ENCODE measurements at places on chromosomes 11 and 22.
A peak's percentile ranks its signal among the peaks of the same experiment; 100 is the strongest.

GRCh38 chr11:28836285-28837081, 728.3 kb downstream of the METTL15 start:
- peak; percentile 99 for DNase-seq

- DNase-seq, result no peak
Observed at GRCh38 chr11:120814531-120815318, 209.2 kb upstream of the TBCEL start.

DNA sequence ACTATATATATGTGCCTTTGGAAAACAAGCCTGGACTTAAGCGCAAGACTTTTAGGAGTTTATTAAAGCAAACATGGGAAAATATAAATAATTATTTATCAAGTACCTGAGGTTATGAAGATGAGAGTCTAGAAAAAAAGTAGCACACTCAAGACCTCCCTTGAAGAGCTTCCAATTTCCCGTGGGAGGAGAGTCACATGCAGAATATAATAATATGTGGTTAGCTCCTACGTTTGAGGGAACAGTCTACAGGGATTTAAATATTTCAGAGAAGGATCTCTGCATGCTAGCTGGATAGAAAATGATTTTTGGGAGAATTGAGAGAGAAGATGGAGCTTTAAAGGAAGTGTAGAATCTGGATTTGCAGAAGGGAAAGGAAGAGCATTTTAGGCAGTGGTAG, 183.8 kb downstream of the SWAP70 start:
- DNase-seq, result no peak

- no peak for DNase-seq
Observed at GRCh38 chr11:116786326-116786725, 1.5 kb downstream of the ZPR1 start.

DNA sequence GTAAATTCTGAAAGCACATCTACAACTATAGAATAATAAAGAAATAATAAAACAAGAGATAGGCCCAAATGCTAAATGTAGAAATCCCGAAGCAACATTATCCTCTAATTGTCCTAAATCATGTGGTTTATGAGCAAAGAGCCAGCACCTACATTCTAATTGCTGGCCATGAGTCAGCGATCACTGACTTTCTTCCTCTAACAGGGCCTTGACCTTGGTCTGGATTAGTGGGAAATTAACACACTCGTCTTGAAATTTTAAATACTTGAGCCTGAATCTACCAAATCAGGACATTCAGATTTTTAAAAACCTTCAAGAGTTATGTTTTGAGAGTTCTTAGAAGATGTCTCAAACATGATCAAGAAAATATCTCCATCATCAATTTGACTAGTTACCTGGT, 727.6 kb downstream of the METTL15 start:
- no peak for DNase-seq

DNA sequence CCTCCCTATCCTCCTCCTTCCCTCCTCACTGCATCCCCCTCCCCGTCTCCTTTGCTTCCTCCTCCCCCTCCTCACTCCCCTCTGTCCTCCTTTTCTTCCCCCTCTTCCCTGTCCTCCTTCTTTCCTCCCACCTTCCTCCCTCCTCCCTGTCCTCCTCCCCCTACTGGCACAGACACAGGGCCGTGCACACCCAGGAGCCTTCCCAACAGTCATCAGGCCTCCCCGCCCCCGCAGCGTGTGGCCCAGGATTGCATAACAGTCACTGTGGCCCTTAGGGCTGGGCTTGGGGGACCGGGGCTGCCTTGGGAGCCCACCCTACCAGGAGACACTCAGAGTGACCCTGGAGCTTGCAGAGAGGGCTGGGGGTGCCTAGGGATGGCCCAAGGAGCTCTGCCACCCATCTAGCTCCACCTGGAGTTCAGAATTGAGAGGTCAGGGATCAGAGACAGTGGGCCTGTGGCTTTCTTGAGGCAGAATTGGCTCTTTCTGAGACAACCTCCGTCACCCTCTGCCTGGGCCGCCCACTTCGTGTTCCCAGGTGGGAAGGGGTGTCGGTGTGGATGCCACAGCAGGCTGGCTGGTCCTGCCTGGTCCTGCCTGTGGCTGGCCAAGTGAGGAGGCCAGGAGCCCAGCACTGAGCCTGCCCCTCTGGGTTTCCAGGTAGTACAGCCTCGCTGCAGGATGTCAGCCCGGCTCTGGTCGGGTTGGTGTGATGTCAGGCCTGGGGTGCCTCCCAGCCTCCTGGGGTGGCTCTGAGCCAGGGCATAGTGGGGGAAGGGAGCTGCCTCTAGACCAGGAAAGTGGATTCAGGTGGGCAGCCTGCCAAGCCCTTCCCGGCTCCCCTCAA, 1.6 kb downstream of the SPI1 start:
- DNase-seq, result no peak

- no peak for DNase-seq
Observed at GRCh38 chr11:34254011-34254410, 103.8 kb downstream of the ABTB2 start.

- no peak for DNase-seq
Observed at GRCh38 chr11:70398834-70399680, 728 bp downstream of the CTTN start.

- no peak for DNase-seq
Observed at GRCh38 chr11:93969925-93970922, 50.9 kb upstream of the HEPHL1 start.
